Spinal cord (tissue), 10 donors: ENCODE measurements at places on chromosomes 7 and 10. TPM values are rescaled to one million over a fixed set of nuclear protein-coding genes. Genes with fewer than 3 reads are reported as not detected.
A peak's percentile ranks its signal among the peaks of the same experiment; 100 is the strongest.

The PDE6C gene
- total RNA-seq, result not detected

The PALS2 gene
- total RNA-seq, result 73.2 TPM

The ADIRF gene
- 63.9 TPM for total RNA-seq

GRCh38 chr10:73899423-73899822 lies 11.5 kb upstream of the PLAU start:
- no peak for DNase-seq

GRCh38 chr7:140035400-140036223 lies 27.1 kb downstream of the PARP12 start:
- DNase-seq, result no peak

GRCh38 chr7:46156853-46157252 lies 235.8 kb upstream of the IGFBP3 start:
- no peak for DNase-seq

GRCh38 chr10:89490596-89491335 lies 44.6 kb downstream of the SLC16A12 start:
- no peak for DNase-seq

DNA sequence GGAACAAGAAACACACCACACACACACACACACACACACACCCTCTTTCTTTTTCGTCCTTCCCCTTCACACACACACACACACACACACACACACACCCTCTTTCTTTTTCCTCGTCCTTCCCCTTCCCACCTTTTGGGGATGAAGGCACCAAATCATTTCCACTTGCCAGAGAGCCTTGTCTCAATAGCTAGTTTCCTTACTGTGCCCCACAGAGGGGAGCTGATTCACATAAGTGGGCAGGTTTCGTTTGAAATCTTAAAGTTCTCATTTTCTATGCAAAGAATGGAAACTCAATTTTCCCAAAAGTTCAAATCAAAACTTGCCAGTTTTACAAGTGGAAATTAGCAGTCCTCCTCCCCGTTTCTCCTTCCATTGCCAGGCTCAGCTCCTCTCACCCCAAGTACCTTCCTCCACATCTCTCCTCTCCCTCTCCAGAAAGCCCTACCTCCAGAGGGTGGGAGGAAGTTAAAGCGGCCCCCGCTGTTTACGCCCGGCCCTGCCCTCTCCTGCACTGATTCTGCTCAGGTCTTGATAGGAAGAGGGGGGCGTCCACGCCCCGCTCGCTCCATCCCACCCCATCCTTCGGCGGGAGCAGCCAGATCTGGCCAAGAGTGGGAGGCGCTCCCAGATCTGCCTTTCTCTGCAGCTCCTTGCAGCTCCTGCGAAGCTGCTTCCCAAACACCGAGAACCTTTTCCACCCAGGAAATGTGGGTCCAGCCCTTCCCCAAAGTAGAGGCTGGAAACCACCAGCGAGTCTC lies 1.3 kb downstream of the CTTNBP2 start:
- DNase-seq, result peak; percentile 42

DNA sequence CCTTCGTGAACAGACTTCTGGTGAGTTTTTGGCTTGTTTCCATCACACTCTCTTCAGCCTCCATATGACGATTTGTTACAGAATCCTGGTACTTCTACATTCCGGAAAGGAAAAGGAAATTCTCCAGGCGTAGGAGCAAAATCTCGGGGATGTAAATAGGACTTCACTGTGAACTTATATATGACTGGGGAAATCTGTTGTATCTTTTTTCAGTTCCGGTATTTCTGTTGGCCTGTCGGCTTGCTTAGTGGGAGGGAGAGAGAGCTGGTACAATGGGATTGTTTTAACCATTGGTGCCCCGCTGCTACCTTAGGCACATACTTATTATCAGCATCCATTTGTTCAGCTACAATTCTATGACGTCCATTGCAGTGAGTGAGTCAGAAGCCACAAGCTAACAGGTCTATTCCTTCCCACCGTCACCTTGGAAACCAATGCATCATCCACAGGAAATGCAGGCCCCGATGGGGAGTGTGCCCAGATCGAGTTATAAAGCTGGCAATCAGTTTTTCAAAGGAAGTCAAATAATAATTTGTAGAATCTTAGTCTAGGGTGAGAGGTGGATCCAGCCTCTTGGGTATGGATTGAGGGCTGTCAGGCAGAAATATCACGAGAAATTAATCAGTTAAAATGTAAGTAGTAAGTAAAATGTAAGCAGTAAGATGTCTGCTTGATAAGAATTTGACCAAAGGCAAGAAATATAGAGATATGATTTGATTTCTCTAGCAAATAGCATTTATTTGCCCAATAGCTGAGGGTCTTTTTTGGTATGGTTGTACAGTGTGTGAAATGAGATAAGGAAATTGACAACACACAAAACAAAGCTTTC lies 92.0 kb upstream of the MKLN1 start:
- DNase-seq, result no peak

DNA sequence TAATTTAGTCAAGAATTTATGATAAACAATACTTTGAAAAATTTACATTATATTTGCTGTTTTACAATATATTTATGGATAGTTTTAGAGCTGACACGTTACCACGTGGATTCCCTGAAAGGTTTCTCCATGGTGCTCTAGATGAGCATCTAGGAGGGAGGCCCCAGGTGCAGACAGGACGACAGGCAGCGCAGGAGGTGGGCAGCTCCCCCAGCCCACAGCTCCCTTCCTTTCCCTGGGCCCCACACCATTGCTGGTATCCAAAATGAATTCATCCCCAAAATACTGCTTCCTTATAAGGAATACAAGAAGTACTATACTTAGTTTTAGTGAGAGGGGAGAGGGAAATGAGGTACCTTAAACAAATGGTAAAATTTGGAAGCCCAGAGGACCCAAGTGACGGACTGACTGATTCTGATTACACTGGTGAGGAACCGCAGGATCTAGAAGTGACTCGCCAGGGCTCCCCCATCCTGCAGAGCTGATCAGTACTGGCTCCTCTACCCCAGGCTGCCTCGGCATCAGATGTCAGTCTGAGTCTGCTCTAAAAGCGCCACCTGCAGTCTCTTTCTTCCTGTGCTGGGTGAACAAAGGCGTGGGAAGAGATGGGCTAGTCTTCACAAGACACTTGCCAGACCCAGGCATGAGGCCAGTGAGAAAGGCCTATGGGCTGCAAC lies 89.2 kb downstream of the DLG5 start:
- peak; percentile 63 for DNase-seq

DNA sequence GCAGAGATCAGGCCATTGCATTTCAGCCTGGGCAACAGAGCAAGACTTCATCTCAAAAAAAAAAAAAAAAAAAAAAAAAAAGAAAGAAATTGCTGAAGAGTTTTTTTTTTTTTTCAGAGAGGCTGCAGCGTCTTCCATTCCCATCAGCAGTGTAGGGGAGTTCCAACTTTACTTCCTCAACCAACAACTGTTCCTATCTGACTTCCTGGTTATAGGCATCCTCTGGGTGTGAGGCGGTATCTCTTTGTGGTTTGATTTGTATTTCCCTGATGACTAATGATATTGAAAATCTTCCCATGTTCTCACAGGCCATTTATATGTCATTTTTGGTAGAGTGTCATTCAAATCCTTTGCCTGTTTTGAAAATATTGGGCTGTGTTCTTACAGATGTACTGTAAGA lies 40.2 kb downstream of the PRTFDC1 start:
- no peak for DNase-seq

DNA sequence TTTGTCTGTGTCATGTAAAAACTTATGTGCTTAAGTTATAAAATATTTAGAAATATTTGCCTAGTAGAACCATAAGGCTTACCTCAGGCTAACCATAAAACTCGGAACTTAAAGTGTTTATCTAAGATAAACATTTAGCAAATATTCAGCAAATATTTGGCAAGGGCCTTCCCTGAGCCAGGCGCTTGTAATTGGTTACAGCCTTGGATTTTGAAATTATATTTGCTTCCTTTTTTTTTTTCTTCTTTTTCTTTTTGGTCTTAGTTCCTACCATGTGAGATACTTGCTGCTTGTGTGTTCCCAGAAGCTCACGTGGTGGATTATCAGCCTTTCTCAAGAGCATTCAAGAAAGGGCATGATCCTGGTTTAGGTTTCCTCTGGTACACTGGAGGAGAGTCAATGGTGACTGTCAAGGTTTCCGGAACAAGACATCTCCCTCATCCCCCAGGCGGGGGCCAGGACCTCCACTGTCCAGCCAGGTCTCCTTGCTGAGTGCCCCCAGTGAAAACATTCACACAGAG lies 5.2 kb upstream of the BRI3 start:
- DNase-seq, result no peak

GRCh38 chr7:120421151-120421651 lies 148.2 kb downstream of the KCND2 start:
- DNase-seq, result no peak
